ENCODE measurements at places on chromosomes 7 and 10.

DNA sequence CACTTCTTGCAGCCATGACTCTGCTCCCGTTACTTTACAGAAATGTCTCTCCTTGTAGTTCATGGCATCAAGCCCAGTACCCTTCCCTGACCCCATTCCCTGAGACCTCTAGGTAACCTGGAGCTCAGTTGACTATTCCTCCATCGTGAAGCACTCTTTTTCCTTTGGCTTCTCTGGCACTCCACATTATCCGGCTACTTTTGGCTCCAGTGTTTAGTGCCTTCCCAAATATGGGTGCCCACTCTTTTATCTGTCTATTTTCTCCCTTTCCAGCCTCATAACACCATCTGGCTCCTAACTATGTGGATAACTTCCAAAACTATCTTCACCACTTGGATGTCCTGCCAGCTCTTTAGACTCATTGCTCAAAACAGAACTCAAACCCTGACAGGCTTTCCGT lies 744.7 kb upstream of the GALNT17 start:
- DNase-seq: no peak

- DNase-seq: no peak
These were observed 32.2 kb downstream of the PHTF2 start for GRCh38 chr7:77830649-77831355.

DNA sequence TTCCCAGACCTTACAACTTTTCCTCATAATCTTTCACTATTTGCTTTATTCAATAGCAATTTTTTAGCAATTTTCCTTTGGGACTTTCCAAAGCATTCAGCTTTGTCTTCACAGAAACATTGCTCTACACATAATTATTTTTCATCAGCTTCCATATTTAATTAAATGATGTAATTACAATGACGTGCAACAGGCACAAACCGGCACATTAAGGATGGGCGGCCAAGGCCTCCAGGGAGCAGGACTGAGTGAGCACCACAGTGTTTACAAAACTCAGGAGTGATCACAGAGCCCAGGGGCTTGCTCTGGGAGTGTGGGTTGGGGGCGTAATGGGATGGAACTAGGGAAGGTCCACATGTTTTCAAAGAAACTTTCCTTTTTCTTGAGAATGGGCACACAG lies 69.8 kb downstream of the MAD1L1 start:
- no peak for DNase-seq

- no peak for DNase-seq
These were observed 471 bp downstream of the PFKP start for GRCh38 chr10:3067859-3068179.

DNA sequence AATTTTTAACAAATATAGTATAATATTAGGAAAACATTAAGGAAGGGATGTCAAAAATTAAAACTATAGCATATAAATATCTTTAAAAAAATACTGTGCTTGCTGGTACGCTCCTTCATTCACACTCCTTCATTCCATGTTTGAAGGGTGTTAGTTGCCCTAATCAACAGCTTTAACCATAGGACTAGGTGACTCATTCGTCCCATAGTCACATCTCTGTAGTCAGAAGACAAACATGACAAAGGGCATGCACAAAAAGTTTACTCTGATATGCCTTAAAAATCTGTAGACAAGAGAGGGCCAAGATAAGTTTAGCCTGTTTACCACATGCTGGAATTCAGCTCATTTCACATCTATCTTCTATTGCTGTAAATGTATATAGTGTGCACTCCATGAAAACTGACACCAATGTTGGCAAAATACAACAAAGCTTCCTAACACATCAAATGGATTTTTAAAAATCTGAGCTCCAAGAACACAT lies 646 bp downstream of the FAM13C start:
- DNase-seq: no peak
